Myocyte (in vitro differentiated cells): ENCODE measurements at places on chromosomes 5 and 9. TPM values are rescaled to one million over a fixed set of nuclear protein-coding genes. Genes with fewer than 3 reads are reported as not detected.

NTNG2 gene
- total RNA-seq = 2.0 and 4.5 TPM in 2 replicates

SPRY4 gene
- total RNA-seq = 11.6 and 13.1 TPM in 2 replicates

HBEGF gene
- 10.1 and 10.2 TPM in 2 replicates for total RNA-seq

PHF24 gene
- not detected in 2 replicates for total RNA-seq

CARTPT gene
- total RNA-seq = not detected in 2 replicates

ANKRD20A1 gene
- total RNA-seq = not detected in 2 replicates

COL5A1 gene
- total RNA-seq = 91.0 and 129 TPM in 2 replicates

ITK gene
- not detected in 2 replicates for total RNA-seq

RGS7BP gene
- total RNA-seq = not detected in 2 replicates
